ENCODE measurements at places on chromosomes 3 and 15.

- DNase-seq = no peak
Measured at GRCh38 chr3:135325096-135325495, 530.0 kb downstream of the EPHB1 start.

DNA sequence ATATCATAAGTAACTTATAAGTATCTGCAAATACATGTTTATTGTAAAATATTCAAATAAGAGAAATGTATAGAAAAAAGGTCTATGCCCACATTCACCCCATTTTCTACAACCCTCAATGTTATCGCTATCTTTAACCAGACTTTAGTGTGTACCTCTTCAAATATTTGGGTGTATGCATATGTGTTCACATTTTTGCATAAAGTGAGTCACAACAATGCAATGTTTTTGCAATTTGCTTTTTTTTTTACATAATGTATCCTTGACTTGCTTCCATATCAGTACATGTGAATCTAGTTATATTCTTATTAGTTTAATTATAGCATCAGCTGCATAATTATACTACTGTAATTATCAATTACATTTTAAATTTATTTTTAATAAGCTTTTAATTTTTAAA is 117.3 kb upstream of the LYSMD4 start:
- DNase-seq = no peak

GRCh38 chr3:16508591-16508995 is 4.9 kb downstream of the RFTN1 start:
- no peak for DNase-seq

- no peak for DNase-seq
Measured at GRCh38 chr15:51223771-51224229, 114.6 kb downstream of the CYP19A1 start.

GRCh38 chr15:31433091-31433490 is 106.5 kb downstream of the KLF13 start:
- no peak for DNase-seq

GRCh38 chr3:107367353-107367752 is 9.9 kb upstream of the CCDC54 start:
- no peak for DNase-seq

GRCh38 chr3:51044982-51045381 is 340.1 kb upstream of the MANF start:
- no peak for DNase-seq

- DNase-seq = no peak
Measured at GRCh38 chr3:55622116-55622515, 135.0 kb upstream of the WNT5A start.

DNA sequence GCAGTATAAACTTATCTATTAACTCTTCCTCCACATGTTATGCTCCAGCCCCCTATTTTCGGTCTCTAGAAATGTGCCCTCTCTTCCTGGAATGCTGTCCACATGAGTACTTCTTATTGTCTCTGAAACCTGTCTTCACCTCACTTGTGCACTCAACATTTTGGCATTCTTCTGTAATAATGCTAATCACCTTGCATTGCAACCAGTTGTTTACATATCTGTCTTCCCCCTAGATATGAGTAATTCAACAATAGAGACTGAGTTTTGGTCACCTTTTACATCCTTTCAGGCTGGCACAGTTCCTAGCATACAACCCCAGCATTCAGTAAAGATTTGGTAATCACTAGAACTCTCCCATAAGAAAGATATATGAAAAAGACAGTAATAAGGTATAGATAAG is 17.2 kb downstream of the CCDC80 start:
- no peak for DNase-seq

GRCh38 chr3:39125841-39126500 is 18.5 kb downstream of the TTC21A start:
- no peak for DNase-seq

DNA sequence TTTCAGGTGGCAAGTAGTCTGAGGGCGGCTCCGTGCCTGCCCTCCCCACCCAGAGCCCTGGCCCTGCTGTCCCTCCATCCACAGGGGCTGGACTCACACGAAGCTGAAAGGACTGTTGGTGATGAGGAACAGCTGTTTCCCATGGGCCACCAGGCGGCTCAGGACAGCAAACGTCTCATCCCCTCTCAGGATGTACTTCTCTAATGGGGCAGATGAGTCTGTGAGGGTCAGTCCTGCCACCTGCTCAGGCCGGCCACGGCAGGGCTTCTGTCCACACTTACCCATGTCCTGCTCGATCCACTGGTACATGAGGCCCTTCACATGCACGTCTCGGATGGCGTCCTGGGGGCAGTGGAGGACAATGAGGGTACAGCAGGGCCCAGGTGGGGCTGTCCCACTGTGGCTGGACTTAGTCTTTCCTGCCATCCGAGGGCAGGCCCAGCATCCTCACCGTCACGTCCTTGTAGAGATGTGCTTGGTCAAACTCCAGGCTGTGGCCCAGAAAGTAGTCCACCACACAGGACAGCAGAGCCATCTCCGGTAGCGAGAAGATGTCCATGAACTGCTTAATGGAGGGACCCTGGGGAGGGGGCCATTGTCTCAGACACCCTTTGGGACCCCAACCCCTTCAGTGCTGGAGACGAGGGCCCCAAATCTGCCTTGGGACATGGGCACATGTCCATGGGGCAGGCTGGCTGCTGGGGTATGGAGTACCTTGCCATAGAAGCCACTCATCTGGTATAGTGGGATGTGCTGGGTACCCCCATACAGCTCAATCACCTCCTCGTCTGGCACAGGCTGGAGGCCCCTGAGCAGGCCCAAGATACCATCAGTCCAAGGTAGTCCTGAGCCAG is 5.7 kb downstream of the NT5DC2 start:
- no peak for DNase-seq

DNA sequence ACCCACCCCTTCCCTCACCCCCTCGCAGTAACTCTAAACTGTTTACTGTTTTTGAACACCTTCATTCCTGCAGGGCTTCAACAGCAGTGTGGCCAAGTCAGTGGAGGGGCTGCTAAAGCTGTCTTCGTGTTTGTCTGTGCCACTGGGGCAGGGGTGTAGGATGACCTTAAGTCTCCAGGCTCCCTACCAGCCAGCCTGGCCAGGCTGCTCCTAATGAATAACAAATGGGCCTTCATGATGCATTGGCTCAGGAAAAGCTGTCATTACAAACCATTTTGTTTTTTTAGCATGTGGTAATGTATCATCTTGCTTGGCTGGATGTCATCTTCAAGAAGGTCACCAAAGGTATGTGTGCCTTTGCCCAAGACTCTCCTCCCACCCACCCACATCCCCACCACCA is 372.2 kb upstream of the WNT5A start:
- no peak for DNase-seq

DNA sequence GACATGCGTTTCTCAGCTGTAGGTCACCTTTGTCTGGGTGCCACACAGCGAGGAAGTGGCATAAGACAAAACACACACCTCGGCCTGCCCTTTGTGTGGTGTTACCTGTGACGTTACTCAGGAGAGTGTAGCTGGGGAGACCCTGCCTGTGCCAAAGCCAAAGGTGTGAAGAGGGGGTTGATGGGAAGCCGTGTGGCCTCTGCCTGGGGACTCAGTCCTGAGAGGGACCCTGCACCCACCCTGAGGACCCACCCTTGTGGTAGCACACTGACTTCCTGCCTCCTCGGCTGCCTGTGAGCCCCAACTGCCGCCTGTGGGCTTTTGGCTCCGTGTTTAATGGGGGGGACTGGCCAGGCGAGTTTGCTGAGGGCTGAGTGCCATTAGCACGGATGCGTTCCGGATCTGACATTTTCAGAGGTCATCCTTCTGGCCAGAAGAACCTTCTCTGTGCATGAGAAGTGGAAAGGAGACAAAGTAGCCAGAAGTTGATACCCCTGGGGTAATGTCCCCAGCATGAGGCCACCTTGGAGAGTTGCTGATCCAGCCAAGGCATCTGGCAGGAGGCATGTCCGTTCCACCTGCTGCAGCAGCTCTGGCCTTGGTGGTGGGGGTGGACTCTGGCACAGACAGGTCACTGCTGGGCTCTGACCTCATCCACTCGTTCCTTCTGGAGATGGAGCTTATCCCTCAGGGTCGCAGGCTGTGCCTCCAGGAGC is 51.8 kb upstream of the FURIN start:
- DNase-seq = no peak

DNA sequence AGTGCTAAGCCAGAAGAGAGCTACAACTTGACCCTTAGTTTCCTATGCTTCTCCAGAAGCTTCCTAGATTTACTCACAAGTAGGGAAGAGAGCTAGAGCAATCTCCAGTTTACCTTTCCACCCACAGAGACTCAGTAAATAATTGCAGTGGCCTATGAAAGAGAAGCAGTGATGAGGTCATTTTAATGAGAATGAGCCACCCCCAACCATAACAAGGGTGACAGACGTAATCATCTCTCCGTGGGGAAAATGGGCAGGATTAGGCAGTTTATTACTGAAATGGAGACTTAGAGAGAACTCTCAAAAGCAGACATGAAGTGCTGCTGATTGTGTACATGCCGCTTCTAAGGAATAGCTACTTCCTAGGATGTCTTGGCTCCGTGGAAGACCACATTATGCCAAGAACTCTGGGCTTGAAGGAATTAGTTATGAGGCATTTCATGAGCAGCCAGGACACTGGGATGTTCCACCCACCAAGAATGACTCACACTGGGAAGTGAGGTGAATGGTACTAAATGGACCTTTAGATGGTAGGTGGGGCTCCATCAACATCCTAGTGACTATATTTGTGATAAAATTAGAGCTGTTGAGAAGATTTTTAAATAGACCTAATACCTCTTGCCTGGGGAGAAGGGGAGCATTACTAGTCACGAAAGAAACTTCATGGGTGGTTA is 160.9 kb downstream of the EDEM1 start:
- no peak for DNase-seq

- DNase-seq = no peak
Measured at GRCh38 chr3:183381179-183381578, 47.2 kb downstream of the MCF2L2 start.

- DNase-seq = no peak
Measured at GRCh38 chr15:87743562-87743961, 513.0 kb downstream of the NTRK3 start.

GRCh38 chr3:3023111-3023745 is 86.9 kb downstream of the IL5RA start:
- DNase-seq = no peak

- peak; percentile 83 for DNase-seq
Measured at GRCh38 chr15:60299452-60300047, 98.2 kb downstream of the ANXA2 start.

DNA sequence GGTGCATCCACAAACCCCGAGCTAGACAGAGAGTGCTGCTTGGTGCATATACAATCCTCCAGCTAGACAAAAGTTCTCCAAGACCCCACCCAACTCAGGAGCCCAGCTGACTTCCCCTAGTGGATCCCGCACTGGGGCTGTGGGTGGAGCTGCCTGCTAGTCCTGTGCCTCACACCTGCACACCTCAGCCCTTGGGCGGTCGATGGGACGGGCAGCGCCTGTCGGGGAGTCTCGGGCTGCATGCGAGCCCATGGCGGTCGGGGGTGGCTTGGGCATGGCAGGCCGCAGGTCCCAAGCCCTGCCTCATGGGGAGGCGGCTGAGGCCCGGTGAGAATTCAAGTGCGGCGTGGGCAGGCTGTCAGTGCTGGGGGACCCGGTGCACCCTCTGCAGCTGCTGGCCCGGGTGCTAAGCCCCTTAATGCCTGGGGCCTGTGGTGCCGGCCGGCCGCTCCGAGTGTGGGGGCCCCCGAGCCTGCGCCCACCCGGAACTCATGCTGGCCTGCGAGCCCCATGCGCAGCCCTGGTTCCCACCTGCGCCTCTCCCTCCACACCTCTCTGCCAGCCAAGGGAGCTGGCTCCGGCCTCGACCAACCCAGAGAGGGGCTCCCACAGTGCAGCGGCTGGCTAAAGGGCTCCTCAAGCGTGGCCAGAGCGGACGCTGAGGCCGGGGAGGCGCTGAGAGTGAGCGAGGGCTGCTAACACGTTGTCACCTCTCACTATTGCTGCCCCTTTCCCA is 31.0 kb downstream of the ZNF589 start:
- DNase-seq = no peak

- DNase-seq = no peak
Measured at GRCh38 chr3:64223791-64224745, 1.2 kb downstream of the PRICKLE2 start.

GRCh38 chr15:99755692-99756409 is 22.6 kb upstream of the LYSMD4 start:
- peak; percentile 31 for DNase-seq

GRCh38 chr15:86764021-86764420 is 684.4 kb downstream of the AGBL1 start:
- DNase-seq = no peak
